CD8-positive, alpha-beta T cell (primary cell): ENCODE measurements at places on chromosomes 4 and X.

- DNase-seq: no peak
Observed at GRCh38 chr4:54781756-54782155, 124.0 kb downstream of the KIT start.

DNA sequence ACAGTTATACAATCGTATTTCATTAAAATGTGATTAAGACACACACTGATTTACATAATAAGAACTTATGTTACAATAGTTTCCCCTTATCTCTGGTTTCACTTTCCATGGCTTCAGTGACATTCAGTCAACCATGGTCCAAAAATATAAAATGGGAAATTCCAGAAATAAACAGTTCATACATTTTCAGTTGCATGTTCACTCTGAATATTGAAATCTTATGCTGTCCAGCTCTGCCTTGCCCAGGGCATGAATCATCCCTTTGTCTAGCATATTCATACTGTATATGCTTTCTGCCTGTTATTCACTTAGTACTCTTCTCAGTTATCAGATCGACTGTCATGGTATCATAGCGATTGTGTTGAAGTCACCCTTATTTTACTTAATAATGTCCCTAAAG lies 173.8 kb upstream of the DCAF12L2 start:
- DNase-seq: no peak

DNA sequence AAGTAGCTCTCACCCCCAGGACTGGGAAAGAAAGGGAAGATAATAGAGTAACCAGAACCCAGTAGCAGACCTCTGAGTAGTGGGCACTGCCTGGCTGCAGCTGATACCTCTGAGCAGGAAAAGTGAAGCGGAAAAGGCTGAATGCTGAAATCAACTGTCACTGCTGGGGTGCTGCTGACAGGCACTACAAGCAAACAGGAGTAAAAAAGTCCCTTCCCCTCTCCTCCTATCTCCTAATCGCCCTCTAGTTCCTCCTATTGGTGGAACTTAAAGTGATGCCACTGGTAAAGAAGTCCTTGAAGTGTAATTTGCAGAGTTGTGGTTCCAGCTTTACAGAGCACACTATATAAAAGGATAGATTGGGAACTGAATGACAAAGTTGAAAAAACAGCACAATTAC lies 32.8 kb upstream of the GLRB start:
- DNase-seq: no peak

DNA sequence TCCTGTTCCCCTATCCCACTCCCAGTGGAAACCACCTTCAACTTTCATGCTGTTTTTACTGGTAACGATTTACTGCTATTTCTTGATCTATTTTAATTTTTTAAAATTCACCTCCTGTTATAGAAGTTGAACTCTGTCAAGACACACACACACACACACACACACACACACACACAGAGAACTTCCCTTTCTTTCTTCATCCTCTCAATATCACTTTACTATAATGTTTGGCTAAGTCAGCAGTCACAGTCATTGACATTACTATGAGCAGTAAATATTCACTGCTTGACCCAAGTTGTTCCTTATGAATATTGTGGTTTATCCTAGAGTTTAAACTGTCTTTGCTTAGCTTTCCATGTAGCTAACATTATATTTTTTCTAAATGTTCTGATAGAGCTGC lies 24.0 kb upstream of the SGMS2 start:
- no peak for DNase-seq

- no peak for DNase-seq
Observed at GRCh38 chr4:82726596-82726995, 72.0 kb downstream of the SCD5 start.

- no peak for DNase-seq
Observed at GRCh38 chr4:78560296-78560963, 8.9 kb downstream of the ANXA3 start.

- no peak for DNase-seq
Observed at GRCh38 chr4:30208731-30209435, 511.3 kb upstream of the PCDH7 start.
